ENCODE measurements at places on chromosomes 4 and X. TPM values are rescaled to one million over a fixed set of nuclear protein-coding genes. Genes with fewer than 3 reads are reported as not detected.

The CDKL5 gene
- 16.9 TPM for total RNA-seq

DNA sequence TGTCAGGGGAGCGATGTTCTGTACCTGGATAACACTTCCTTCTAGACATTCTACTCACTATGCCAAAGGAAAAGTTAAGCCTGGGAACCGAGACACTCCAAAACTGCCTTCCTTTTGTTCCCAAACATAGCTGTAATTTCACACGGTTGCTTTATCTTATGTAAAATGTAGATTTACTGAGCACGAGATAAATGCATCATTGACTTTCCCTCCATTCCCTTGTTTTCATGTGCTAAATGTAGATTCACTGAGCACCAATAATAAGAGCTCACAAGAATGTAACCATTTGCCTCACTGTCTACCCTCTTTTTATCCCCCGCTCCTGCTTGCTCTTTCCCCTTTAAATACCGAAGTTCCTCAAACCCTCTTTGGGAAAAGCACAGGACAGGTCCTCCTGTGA lies 10.7 kb upstream of the PPEF2 start:
- no peak for DNase-seq
- peaks cover 36% of the 10 kb centered on the region for H3K36me3 ChIP-seq
- H3K27me3 ChIP-seq, result no peaks in the 10 kb centered on the region
- H3K27ac ChIP-seq, result no peak overlapping the region

DNA sequence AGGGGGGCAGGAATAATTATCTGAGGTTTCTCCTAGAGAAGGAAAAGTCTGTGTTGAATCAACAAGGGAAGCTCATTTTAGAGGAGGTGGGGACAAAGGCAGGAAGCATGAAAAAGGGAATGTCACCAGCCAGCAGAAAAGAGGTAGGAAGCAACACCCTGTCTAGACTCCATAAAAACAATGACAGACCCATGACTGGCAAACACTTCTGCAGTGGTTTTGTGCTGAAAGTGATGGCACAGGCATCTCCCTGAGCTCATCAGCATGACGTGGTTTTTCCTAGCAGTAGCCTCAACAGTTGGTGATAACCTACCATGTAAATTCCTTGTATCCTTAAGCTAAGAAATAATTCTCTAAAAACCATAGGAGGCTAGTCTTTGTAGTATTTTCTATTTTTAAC lies 110.7 kb upstream of the GALNT7 start:
- H3K4me1 ChIP-seq, result no peaks in the 10 kb centered on the region
- H3K36me3 ChIP-seq, result peaks cover 14% of the 10 kb centered on the region
- no peak overlapping the region for H3K27ac ChIP-seq
- H3K4me3 ChIP-seq, result no peak overlapping the region
- H3K27me3 ChIP-seq, result no peaks in the 10 kb centered on the region

DNA sequence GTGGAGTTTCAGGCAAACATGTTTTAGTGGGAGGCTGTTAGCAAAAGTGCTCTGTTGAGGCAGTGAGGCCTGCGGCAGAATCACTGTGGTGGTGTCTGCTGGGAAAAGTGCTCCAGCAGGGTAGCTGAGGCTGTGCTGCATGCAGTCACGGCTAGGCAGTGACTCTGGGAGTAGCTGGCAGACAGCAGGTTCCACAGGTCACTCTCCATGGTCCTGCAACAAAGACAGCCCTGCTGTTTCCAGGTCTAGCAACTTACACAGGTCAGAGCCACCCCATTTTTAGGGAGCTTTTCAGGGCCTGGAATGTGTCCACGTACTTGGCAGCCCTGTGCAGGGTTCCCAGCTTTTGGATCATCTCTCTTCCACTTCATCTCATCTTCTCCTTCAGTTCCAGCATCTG lies 184.3 kb downstream of the NAA11 start:
- H3K4me3 ChIP-seq, result no peak overlapping the region
- H3K27me3 ChIP-seq, result no peaks in the 10 kb centered on the region
- H3K27ac ChIP-seq, result no peak overlapping the region
- H3K4me1 ChIP-seq, result no peaks in the 10 kb centered on the region

The CSAG1 gene
- not detected for total RNA-seq

DNA sequence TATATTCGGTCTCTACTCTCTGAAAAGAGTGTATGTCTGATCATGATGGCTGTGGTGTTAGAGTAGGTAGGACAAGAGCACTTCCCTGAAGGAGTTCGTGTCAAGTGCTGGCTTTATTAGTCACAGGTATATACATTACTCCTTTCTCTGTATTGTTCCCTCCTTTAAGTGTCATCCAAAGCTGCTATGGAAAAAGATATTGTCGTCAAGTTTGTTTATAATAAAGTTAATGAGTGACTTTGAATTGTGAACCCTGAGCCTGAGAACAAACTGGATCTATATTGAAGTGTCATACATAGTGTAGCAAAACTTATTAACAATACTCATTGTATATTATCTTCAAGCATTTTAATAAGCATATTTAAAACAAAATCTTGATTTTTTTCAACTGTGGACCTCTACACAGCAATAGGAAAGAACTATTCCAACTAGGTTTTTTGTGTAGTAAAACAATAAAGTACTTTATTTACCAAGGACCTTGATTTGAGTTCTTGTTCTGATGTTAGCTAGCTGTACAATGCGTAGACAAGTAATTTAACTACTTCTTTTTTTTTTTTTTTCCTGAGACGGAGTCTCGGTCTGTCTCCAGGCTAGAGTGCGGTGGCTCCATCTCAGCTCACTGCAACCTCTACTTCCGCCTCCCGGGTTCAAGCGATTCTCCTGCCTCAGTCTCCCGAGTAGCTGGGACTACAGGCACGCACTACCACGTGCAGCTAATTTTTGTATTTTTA lies 177.7 kb downstream of the RAPGEF2 start:
- H3K27ac ChIP-seq, result no peak overlapping the region
- no peaks in the 10 kb centered on the region for H3K27me3 ChIP-seq
- no peaks in the 10 kb centered on the region for H3K36me3 ChIP-seq
- no peak overlapping the region for H3K4me3 ChIP-seq

The TMEM35A gene
- total RNA-seq, result 4.3 TPM

The PIR gene
- total RNA-seq, result 25.1 TPM

DNA sequence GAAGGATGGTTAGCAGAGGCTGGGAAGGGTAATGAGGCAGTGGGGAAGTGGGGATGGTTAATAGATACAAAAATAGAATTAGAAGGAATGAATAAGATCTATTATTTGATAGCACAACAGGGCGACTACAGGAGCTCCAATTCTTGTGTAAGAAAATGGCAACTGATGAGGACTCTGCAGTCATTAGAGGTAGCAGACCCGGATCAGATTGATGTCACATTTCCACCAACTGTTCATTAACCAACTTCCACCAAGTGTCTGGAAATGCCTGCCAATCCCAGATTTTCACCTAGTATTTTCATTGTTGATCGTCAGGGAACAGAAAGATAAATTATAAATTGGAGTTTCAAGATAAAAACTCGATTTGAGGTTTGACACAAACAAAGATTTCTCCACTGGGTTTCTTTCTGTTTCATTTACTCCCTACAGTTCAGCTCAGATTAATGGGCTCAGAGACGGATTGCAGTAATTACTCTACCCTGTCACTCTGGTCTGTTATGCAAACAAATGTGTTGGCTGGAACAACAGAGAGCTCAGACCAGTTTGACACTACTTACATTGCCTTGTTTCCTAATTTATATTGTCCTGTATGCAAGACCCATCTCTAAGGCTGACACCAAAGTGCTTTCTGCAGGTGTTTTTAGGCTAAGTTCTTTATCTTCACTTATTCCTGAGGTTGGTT lies 909.2 kb upstream of the PRKX start:
- H3K4me1 ChIP-seq, result no peaks in the 10 kb centered on the region
- peaks cover 6% of the 10 kb centered on the region for H3K36me3 ChIP-seq
- H3K4me3 ChIP-seq, result no peak overlapping the region
- no peak overlapping the region for H3K27ac ChIP-seq
- no peak for DNase-seq
- H3K27me3 ChIP-seq, result no peaks in the 10 kb centered on the region

The KLB gene
- 0.07 TPM for total RNA-seq

GRCh38 chr4:55543858-55544257 lies 2.9 kb downstream of the CLOCK start:
- H3K36me3 ChIP-seq, result no peaks in the 10 kb centered on the region
- no peak for DNase-seq
- no peaks in the 10 kb centered on the region for H3K27me3 ChIP-seq
- H3K4me1 ChIP-seq, result peaks cover 8% of the 10 kb centered on the region
- H3K27ac ChIP-seq, result no peak overlapping the region

The FGFR3 gene
- 75.7 TPM for total RNA-seq

The SATL1 gene
- 0.31 TPM for total RNA-seq

- H3K27ac ChIP-seq, result no peak overlapping the region
- H3K4me3 ChIP-seq, result no peak overlapping the region
- DNase-seq, result no peak
- peaks cover 2% of the 10 kb centered on the region for H3K4me1 ChIP-seq
Observed at GRCh38 chrX:37942170-37942569, 64.2 kb upstream of the SYTL5 start.

The CENPVL1 gene
- 2.8 TPM for total RNA-seq

DNA sequence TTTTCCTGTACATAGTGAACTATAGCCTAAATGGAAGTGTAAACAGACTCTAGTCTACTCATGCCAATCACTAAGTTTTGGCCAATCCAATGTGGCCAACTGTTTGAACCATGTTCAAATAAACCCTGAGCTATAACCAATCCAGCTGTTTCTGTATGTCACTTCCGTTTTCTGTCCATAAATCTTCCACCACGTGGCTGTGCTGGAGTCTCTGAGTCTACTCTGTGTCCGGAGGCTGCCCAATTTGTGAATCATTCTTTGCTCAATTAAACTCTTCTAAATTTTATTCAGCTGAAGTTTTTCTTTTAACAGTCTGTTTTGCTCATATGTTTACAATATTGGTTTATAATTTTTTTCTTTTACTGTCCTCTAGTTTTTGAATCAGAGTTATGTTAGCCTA lies 112.3 kb upstream of the BANK1 start:
- H3K4me1 ChIP-seq, result no peaks in the 10 kb centered on the region
- H3K27ac ChIP-seq, result no peak overlapping the region
- H3K27me3 ChIP-seq, result no peaks in the 10 kb centered on the region
- H3K4me3 ChIP-seq, result no peak overlapping the region
- DNase-seq, result no peak

GRCh38 chrX:15474028-15474427 lies 19.1 kb downstream of the PIR start:
- peaks cover 2% of the 10 kb centered on the region for H3K36me3 ChIP-seq
- no peak overlapping the region for H3K27ac ChIP-seq
- no peaks in the 10 kb centered on the region for H3K27me3 ChIP-seq
- H3K4me3 ChIP-seq, result no peak overlapping the region
- H3K4me1 ChIP-seq, result peaks cover 7% of the 10 kb centered on the region

GRCh38 chr4:184313058-184313581 lies 95.4 kb upstream of the ENPP6 start:
- H3K4me1 ChIP-seq, result peaks cover 5% of the 10 kb centered on the region
- H3K27me3 ChIP-seq, result no peaks in the 10 kb centered on the region
- DNase-seq, result peak; percentile 6
- H3K36me3 ChIP-seq, result peaks cover 4% of the 10 kb centered on the region
- no peak overlapping the region for H3K27ac ChIP-seq

GRCh38 chrX:118356154-118356701 lies 10.3 kb downstream of the WDR44 start:
- no peaks in the 10 kb centered on the region for H3K36me3 ChIP-seq
- no peaks in the 10 kb centered on the region for H3K27me3 ChIP-seq
- no peak for DNase-seq
- H3K27ac ChIP-seq, result no peak overlapping the region

The CD38 gene
- total RNA-seq, result 0.07 TPM
